ENCODE measurements at places on chromosomes 2 and 18. TPM values are rescaled to one million over a fixed set of nuclear protein-coding genes. Genes with fewer than 3 reads are reported as not detected.

The ATP5MC3 gene
- total RNA-seq: 123 TPM

The C2orf81 gene
- 4.6 TPM for total RNA-seq

The CYRIA gene
- 11.6 TPM for total RNA-seq

The ACADL gene
- total RNA-seq: 2.1 TPM

The ANKAR gene
- 10.7 TPM for total RNA-seq

The CCDC148 gene
- total RNA-seq: 2.1 TPM

The CDH2 gene
- total RNA-seq: 13.3 TPM

The NOL4 gene
- total RNA-seq: not detected

The HOXD13 gene
- total RNA-seq: not detected

The STK36 gene
- 13.3 TPM for total RNA-seq

GRCh38 chr2:46942143-46942526 lies 26.5 kb upstream of the MCFD2 start:
- DNase-seq: no peak
- no peaks in the 10 kb centered on the region for H3K27me3 ChIP-seq
- H3K36me3 ChIP-seq: peaks cover 6% of the 10 kb centered on the region
- H3K27ac ChIP-seq: peak overlapping the region; percentile 93
- peak overlapping the region; percentile 96 for H3K4me3 ChIP-seq

- no peak overlapping the region for H3K4me3 ChIP-seq
- DNase-seq: no peak
- H3K27ac ChIP-seq: no peak overlapping the region
- H3K4me1 ChIP-seq: peaks cover 7% of the 10 kb centered on the region
Measured at GRCh38 chr2:222490131-222490530, 65.8 kb downstream of the SGPP2 start.

DNA sequence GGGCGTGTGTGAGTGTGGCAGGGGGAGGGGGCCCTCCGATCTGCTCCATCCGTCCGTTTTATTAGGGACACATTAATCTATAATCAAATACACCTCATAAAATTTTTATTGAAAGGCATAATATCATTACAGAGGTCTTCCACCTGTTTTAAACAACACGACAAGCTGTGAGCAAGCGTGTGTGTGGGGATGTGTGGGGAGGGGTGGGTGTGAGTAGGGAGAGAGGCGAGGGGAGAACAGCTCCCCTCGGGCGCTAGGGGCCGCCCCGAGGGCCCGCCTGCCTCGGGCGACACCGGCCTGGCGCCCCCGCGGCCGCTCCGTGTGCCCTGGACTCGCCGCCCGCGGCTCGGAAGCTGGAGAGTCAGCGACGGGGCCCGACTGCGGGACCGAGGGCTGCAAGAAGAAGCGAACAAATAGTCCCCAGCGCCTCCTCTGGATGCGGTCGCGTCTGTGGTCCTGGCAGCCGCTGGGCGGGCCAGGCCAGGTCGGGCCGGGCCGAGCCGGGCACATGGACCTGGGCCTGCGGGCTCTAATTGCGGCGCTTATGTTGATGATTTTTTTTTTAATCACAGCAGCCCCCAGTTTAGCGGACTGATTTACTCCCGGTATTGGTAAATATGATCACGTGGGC lies 352 bp upstream of the HOXD9 start:
- peaks cover 16% of the 10 kb centered on the region for H3K4me1 ChIP-seq
- no peak for DNase-seq
- no peaks in the 10 kb centered on the region for H3K36me3 ChIP-seq
- peak overlapping the region; percentile 64 for H3K27ac ChIP-seq
- H3K4me3 ChIP-seq: peak overlapping the region; percentile 48
- peaks cover 10% of the 10 kb centered on the region for H3K27me3 ChIP-seq

DNA sequence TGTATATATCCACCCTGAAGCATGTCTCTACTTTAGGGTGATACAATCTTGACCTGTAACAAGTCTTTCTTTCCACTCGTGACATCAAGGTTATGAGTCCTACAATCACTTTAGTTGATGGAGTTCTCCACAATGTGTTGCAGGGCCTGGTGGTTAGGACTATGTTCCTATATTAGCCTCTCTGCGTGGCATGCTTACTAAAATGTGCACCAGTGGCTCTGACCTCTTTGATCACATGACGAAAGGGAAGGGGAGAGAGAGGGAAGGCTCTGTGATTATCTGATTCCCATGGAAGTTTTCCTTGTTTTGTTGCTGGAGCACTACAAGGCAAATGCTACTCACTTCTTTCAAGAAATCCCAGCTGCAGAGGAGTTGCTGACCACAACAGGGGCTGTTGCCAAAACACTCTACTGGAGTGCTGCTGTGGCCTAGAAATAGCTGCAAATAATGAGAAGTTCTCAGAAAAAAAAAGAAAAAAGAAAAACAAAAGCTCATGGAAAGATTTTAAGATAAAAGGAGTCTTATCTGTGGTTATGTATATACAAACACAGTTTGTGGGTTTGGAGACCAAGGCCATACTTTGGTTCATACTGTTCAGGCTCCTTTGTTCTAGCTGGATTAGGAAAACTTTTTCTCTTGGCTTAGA lies 272.8 kb upstream of the MMADHC start:
- H3K4me1 ChIP-seq: no peaks in the 10 kb centered on the region
- no peaks in the 10 kb centered on the region for H3K27me3 ChIP-seq
- H3K4me3 ChIP-seq: no peak overlapping the region
- H3K27ac ChIP-seq: no peak overlapping the region
- no peak for DNase-seq
- no peaks in the 10 kb centered on the region for H3K36me3 ChIP-seq

DNA sequence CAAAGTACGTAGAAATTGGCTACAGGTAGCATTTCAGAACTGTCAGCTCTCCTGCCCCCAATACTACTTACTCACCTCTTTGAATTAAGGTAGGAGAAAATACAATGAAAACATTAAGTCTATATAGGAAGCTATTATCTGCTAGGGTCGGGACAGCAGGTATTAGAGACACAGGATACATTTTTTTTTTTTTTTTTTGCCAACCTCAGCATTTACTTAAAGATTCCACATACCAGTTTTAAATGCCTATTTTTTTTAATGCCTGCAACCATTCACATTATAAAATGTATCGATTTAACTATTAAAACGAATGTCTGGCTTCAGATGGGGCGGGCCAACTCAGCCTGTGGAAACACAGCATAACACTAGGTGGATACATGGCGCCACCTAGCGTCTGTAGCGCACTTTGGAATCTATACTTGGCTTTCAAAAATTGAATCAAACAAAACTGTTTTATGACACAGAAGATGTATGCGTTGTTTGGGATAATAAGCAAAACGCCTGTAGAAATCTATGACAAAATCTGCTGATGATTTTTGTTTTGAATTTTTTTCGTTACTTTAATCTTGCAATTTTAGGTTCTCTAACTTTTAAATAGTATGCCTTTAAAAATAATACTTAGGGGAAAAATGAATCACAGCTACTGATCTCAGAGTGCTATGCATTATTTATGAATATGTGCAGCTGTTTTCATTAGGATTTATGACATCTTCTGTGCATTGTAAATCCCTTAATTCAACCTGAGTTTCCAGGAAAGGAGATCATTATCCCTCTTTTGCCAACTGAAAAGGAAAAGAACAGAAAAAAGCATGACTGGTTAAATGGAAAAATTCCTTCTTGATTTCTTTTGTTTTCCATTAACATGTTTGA lies 261.0 kb downstream of the NYAP2 start:
- H3K27ac ChIP-seq: no peak overlapping the region
- H3K27me3 ChIP-seq: no peaks in the 10 kb centered on the region

DNA sequence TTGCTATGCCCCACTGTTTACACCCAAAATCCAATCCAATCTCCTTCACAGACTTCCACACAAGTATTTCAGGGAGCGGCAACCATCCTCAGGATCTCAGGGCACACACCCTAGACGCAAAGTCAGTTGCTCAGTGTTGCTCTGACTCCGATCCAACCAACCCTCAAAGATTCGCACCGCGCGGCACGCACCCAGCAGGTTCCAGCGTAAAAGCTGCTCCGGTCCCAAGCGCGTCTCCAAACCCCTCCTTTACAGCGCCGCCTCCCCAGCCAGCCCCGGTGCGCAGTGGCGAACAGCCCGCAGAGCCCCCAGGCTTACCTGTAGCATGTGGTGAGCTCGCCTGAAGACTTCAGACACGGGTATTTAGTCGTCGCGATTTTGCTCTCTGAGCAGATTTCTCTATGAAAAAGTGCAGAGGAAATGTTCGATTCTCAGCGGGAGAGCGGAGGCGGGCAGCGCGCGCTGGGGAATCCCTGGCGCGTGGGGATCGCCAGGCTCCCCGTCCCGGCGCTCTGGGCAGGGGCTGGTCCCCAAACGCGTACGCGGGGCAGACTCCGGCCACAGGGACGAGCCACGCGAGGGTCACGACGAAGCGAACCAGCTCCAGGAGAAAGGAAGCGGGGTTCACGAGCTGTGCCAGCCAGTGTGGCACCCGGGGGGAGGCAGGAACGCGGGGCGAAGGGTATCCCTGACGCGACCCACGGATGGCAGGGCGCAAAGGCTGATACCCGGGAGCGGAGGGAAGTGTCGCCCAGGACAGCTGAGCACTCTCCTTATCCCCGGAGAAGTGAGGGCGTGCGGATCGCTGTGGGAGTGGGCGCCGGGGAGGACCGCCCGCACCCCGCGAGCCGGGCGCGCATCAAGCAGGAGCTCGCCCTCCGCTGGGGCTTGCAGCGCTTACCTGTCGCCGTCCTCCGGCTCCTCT lies 650 bp downstream of the CCBE1 start:
- no peak for DNase-seq
- H3K4me1 ChIP-seq: peaks cover 11% of the 10 kb centered on the region
- H3K36me3 ChIP-seq: no peaks in the 10 kb centered on the region
- no peaks in the 10 kb centered on the region for H3K27me3 ChIP-seq

DNA sequence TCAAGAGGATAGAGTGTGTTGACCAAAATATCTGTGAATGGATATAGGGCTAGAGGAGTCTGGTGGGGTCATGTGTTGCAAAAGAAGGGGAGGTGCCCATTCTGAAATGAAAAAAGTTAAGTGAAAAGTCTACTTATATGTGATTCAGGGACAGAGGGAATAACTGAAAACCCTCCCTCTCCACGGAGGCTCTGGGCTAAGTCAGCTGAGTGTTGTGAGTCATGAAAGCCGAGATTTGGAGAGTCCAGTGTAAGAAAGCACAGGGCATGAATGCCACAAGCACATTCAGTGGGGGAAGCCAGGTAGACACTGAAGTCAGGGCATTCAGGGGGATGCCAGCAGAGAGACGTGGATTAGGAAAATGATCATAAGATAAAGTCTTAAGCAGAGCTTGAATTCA lies 871.9 kb downstream of the TSN start:
- DNase-seq: no peak
- no peaks in the 10 kb centered on the region for H3K36me3 ChIP-seq
- no peaks in the 10 kb centered on the region for H3K4me1 ChIP-seq
- H3K27me3 ChIP-seq: no peaks in the 10 kb centered on the region
- no peak overlapping the region for H3K4me3 ChIP-seq
- H3K27ac ChIP-seq: no peak overlapping the region

GRCh38 chr18:24959051-24959476 lies 392.9 kb downstream of the ZNF521 start:
- DNase-seq: no peak
- H3K4me3 ChIP-seq: no peak overlapping the region
- H3K36me3 ChIP-seq: no peaks in the 10 kb centered on the region
- no peaks in the 10 kb centered on the region for H3K27me3 ChIP-seq

GRCh38 chr2:133748007-133748700 lies 179.9 kb upstream of the NCKAP5 start:
- no peak for DNase-seq
- no peak overlapping the region for H3K4me3 ChIP-seq
- no peaks in the 10 kb centered on the region for H3K27me3 ChIP-seq
- no peaks in the 10 kb centered on the region for H3K4me1 ChIP-seq
- H3K36me3 ChIP-seq: no peaks in the 10 kb centered on the region

DNA sequence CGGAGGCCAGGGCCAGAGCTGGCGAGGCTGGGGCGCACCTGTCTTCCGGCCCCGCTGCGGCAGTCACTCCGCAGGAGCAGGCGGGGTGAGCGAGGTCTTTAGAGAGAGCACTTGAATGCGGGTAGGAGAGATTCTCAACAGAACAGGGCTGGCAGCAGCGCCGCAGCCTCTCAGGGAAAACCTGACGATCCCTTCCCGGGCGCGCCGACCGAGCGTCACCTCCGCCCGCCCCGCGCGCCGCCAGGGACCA lies 526 bp downstream of the PRKRA start:
- H3K27ac ChIP-seq: peak overlapping the region; percentile 96
- H3K27me3 ChIP-seq: no peaks in the 10 kb centered on the region
- H3K4me1 ChIP-seq: peaks cover 17% of the 10 kb centered on the region
- H3K36me3 ChIP-seq: peaks cover 11% of the 10 kb centered on the region
- H3K4me3 ChIP-seq: peak overlapping the region; percentile 92

DNA sequence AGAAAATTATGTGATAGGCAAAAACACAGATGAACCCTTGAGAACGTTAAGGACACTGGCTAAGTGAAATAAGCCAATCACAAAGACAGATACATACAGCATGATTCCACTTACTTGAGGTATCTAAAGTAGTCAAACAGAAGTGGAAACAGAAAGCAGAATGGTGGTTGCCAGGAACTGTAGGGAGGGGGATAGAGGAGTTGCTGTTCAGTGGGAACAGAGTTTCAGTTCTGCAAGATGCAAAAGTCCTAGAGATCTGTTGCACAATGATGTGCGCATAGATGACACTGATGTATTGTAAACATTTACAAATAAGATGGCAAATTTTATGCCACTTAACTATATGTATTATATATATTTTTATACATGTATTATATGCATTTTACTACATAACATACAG lies 59.7 kb downstream of the POLE4 start:
- no peak overlapping the region for H3K4me3 ChIP-seq
- no peaks in the 10 kb centered on the region for H3K27me3 ChIP-seq
- H3K36me3 ChIP-seq: no peaks in the 10 kb centered on the region
- H3K4me1 ChIP-seq: no peaks in the 10 kb centered on the region
- H3K27ac ChIP-seq: no peak overlapping the region

DNA sequence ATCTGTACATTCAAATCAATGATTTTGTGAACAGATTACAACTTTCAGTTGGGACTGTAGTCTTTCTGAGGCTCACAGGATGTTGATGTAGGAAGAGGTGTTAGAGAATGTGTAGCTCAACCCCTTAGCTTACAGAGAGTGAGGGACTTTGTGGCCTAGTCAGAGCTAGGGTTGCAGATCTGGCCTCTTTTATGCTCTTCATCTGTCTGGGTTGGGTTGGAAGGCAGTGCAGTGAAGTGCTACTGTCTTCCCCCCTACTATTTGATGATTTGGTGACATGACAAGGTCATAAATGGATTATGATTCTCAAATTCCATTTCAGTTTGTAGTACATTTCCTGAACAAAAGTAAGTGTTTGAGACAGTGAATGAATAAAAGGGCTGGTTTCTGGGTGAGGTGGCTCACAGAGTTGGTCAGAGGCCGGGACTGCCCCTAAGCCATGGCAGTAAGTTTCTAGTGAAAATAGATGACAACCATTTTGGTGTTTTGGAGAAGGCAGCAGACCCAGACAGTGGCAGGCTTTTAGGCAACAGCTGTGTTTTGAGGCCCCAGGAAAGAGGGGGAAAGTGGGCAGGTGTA lies 21.6 kb downstream of the MAP4K4 start:
- H3K36me3 ChIP-seq: no peaks in the 10 kb centered on the region
- H3K4me3 ChIP-seq: no peak overlapping the region
- H3K27me3 ChIP-seq: no peaks in the 10 kb centered on the region
- DNase-seq: peak; percentile 81
- H3K4me1 ChIP-seq: peaks cover 52% of the 10 kb centered on the region

DNA sequence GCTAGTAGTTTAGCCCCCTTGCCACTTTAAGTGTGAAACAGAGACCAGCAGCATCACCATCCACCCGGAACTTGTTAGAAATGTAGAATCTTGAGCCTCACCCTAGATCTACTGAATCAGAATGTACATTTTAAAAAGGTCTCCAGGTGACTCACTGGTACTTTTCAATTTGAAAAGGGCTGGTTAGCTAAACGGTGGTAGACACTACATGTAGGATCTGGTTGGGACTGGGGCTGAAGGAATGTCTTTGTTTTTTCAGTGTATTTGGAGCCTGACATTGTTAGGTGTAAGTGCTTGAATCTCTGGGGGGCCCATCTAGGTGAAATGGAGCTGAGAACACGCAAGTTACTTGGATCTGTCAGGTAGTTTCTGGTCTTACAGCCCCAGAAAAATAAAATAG lies 44.0 kb upstream of the XPO1 start:
- H3K27me3 ChIP-seq: no peaks in the 10 kb centered on the region
- no peak overlapping the region for H3K27ac ChIP-seq
- no peaks in the 10 kb centered on the region for H3K36me3 ChIP-seq
- no peaks in the 10 kb centered on the region for H3K4me1 ChIP-seq
